Activated CD8-positive, alpha-beta memory T cell treated with anti-CD3 and anti-CD28 coated beads for 48 hours (primary cell): ENCODE measurements at places on chromosomes 5 and 9.

DNA sequence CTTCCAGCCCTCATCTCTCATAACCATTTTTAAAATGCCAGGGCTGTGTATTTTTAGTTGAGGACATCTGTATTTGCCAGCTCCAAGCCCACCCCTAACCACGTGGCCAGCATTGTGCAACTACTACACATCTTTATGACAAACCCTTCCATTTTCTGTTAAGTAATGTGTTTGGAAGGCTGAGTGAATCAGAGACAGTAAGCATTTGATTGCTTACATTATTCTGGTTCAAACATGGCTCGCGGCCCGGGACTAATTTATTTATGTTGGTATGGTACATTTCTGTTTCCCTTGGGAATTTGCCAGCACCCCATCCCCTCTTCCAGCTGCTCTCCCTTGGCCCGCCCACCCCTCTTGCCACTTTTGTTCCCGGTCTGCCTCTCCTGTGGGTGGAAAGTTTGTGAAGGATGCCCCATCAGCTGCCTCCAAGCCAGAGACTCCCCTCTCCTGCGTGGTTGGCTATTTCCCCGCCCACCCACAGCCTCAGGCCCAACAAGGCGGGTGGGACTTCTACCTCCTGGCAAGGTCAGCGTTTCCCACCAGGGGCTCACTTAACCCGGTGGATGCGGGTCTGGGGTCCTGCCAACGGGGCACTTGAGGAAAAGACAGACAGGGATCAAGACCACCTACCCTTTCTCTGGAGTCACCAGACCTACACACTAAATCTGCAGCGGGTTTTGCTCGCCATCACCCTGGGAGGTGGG, 162.2 kb downstream of the HSD17B3 start:
- DNase-seq: no peak

- DNase-seq: no peak
These were observed 27.8 kb upstream of the ARAP3 start for GRCh38 chr5:141709699-141710267.

- no peak for DNase-seq
These were observed 92.9 kb downstream of the LRRC70 start for GRCh38 chr5:62671479-62671878.

GRCh38 chr9:2872931-2873323, 29.0 kb upstream of the PUM3 start:
- DNase-seq: no peak

GRCh38 chr5:170562166-170562874, 58.5 kb downstream of the KCNIP1 start:
- DNase-seq: no peak

GRCh38 chr9:108162664-108163063, 673.1 kb upstream of the KLF4 start:
- DNase-seq: no peak

- DNase-seq: no peak
These were observed 22.3 kb downstream of the TTC33 start for GRCh38 chr5:40733434-40733833.

DNA sequence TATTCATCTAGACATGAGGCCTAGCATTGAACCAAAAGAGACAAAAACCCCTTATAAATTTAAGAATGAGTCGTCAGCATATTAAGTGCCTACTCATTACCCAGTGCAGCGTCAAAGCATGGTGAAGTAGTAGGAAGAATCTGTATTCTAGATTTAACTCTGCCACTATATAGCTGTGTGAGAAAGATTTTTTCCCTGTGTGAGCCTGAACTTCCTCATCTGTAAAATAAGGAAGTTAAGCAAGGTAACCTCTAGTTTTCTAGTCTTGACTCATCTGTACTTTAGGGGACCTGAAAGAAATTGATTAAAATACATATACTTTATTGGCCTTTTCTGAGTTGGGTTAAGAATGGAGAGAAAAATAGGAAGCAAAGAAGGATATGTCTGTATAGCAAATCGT, 82.1 kb upstream of the RUSC2 start:
- no peak for DNase-seq

DNA sequence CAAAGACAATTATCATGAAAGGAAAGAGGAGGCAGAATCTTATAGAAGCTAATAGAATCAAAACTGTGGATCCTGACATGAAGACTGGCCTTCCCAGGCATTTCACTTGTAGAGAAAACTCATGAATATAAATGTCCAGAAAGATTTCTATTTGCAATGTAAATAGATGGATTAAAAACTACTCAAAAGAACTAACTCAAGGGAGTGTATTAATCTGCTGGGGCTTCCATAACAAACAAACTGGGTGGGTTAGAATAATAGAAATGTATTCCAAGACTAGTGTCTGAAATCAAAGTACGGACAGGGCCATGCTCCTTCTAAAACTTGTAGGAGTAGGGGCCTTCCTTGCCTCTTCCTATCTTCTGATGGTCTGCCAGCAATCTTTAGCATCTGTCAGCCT, 267.4 kb downstream of the ADAMTSL1 start:
- no peak for DNase-seq

- no peak for DNase-seq
These were observed 120.4 kb downstream of the RAPGEF6 start for GRCh38 chr5:131514316-131515283.

DNA sequence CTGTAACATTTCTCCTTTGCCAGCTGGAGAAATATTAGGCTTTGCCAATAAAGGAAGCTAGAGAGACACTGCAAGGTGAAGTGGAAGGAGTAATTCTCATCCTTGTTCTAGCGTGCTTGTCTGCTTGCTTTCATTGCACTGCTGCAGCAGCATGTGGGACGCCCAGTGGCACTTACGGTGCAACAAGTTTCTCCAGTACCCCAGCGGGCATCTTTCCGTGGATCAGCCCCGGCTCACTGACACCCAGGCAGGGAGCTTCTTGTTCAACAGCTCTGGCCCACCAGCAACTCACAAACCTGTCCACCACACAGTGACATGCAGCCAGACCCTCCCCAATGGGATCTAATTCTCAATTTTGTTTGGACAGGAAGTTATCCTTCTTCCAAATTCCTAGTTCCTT, 233.2 kb downstream of the GLIS3 start:
- no peak for DNase-seq

GRCh38 chr9:69130456-69131441, 43.3 kb upstream of the TJP2 start:
- DNase-seq: no peak

GRCh38 chr5:14595189-14595588, 13.6 kb downstream of the OTULINL start:
- no peak for DNase-seq
